ENCODE measurements at places on chromosomes 5 and 9.

GRCh38 chr5:180644825-180645273 lies 4.6 kb downstream of the FLT4 start:
- no peak for DNase-seq

DNA sequence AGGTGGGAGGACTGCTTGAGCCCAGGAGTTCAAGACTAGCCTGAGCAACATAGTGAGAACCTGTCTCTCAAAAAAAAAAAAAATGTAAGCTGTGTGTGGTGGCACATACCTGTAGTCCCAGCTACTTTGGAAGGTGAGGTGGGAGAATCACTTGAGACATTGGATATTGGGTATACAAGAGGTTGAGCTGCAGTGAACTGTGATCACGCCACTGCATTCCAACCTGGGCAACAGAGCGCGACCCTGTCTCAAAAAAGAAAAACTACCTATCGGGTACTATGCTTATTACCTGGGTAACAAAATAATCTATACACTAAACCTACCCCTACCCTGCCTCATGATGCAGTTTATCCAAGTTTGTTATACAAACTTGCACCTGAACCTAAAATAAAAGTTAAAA lies 64.9 kb downstream of the AOPEP start:
- DNase-seq = no peak

- DNase-seq = no peak
Measured at GRCh38 chr5:76269259-76269931, 133.7 kb upstream of the IQGAP2 start.

- no peak for DNase-seq
Measured at GRCh38 chr9:132754236-132754635, 84.0 kb downstream of the GTF3C4 start.

Measured in stimulated activated CD8-positive, alpha-beta memory T cell treated with anti-CD3 and anti-CD28 coated beads, Interleukin-12 subunit alpha, Interleukin-12 subunit beta, amount 100 ng/mL, for 1 hour (primary cell).